ENCODE measurements at places on chromosomes 3 and 15.

- no peak for DNase-seq
Observed at GRCh38 chr3:38455639-38456430, 2.1 kb downstream of the ACVR2B start.

DNA sequence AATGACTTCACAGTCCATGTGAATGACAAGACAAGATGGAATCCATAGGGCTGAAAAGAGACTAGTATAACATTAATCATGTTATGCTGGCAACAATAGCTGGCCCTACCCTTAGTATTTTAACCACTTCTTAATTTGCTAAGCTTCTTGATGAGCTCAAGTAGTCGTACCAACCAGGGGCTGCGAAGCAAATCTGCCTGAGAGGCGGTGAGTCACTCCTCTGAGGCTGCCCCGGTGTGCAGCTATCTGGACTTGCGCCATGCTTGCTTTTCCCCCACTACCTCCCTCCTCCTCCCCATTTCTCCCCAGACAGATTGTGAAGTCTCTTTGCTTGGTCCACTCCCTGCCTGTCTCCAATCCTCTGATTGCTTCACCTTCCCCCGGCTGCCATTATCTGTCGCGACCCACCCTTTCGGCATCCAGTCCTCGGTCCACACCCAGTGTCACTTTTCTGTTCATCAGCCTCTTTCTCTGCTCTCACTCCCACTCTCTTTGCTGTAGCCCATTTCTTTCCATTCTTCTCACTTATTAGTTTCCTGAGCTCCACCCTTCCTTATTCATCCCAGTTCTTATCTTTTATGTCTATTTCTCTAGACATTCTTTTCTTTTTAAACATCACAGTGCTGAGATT lies 42.7 kb downstream of the DUT start:
- DNase-seq = no peak

DNA sequence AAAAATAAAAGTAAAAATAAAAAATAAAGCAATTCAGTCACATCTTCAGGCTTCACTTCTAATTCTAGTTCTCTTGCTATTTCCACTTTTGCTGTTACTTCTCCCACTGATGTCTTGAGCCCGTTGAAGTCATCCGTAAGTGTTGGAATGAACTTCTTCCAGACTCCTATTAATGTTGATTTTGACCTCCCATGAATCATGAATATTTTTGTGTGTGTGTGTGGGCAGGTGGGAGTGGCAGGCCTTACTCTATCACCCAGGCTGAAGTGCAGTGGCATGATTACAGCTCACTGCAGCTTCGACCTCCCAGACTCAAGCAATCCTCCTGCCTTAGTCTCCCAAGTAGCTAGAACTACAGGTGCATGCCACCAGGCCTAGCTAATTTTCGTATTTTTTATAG lies 10.7 kb downstream of the USP4 start:
- DNase-seq = no peak

DNA sequence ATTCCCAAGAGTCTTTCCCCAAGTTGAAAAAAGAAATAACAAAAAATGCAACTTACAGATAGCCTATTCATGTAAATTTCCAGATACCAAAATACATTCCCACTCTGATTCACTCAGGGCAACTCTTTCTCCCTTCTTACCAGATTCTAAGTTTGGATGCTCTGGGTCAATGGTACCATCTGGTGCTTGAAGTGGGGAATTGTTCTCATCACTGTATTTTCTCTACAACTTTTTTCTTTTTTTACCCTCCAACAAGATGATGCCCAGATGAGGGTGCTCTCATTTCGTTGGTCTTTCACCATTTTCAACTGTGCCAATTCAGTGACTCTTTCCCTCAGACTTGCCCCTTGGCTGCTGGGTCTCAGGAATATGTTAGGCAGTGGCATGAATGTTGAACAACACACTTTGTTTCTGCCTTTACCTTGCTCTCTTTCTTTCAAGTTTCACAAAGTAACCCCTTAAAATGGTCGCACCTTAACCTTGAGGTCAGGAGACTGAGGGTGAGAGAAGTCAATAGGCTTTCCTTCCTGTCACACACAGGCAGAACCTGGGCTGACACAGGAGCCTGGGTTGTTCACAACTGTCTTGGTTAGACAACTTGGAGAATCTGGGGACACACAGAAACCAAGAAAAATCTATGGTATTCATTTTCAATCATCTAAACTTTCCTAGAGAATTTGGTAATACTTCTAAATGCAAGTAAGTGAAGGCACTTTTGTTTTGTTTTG lies 330.7 kb upstream of the SLCO3A1 start:
- no peak for DNase-seq

DNA sequence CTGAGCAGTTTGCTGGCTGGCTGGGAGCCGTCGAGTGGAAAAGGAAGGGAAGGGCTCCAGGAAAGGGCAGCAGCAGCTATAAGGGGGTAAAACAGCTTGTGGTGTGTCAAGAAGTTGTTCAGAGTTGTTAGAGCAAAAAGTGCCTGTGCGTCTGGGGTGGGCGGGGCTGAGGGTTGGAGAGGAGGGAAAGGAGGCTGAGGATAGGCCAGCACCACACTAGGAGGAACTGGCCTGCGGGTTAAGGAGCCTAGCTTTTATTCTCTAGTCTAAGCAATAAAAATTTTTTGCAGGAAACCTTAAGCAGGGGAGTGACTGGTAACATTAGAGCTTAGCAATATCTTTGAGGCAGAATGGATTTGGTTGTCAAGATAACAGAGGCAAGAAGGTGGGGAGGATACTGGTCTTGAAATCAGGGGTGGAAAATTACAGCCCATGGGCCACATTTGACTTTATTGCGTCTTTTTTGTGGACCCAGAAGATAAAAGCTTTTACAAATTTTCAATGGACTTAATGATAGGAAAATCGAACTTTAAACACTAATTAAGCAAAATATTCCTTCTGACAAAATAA lies 134.5 kb upstream of the AADACL2 start:
- DNase-seq = no peak

DNA sequence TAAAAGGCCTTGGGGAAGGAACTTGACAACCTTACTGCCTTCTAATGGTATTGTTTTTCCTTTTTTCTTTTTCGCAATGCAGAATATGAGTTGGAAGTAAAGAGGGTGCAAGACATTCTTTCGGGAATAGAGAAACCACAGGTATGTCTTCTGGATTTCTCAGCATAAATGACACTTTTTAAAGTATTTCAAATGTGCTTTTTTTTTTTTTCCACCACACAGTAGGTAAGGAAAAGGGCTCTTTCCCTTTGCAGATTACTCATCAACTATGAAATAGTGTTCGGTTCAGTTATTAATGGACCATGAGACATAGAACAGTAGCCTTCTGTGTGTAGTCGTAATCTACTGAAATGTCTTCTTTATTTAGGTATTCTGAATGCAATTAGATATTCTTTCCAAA lies 162.4 kb downstream of the GHSR start:
- no peak for DNase-seq

GRCh38 chr15:74123658-74124057 lies 6.7 kb upstream of the ISLR2 start:
- DNase-seq = no peak

DNA sequence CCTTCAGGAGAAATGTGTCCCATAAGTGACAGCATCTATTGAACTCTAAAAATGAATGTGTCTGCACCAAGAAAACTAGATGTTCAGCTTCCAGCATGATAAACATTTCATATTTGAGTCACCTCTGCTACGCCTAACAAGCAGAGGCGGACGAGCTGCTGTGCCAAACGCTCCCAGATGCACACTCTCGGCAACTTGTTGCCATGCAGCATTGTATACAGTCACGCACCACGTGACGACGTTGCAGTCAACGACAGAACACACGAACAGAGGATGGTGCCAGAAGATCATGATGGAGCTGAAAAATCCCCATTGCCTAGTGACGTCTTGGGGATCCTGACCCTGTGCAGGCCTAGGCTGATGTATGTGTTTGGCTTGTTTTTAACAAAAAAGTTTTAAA lies 137.5 kb downstream of the XXYLT1 start:
- no peak for DNase-seq

DNA sequence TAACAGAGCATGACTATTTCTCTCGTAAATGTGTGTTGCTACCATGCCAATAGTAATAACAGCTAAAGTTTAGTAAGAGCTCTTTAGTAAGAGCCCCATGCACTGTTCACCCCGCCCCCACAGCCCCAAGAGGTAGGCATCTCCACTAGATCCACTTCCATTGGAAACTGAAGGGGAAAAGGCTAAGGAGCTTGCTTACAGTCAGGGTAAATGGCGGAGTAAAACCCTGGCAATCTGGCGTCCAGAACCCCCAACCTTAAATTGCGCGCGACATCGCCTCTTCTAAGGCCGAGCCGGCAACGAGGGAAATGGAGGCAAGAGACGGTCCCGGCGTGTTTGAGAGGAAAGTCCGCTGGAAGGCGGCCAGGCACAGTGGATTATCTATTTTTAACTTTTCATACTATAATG lies 654 bp upstream of the C3orf38 start:
- DNase-seq = no peak

DNA sequence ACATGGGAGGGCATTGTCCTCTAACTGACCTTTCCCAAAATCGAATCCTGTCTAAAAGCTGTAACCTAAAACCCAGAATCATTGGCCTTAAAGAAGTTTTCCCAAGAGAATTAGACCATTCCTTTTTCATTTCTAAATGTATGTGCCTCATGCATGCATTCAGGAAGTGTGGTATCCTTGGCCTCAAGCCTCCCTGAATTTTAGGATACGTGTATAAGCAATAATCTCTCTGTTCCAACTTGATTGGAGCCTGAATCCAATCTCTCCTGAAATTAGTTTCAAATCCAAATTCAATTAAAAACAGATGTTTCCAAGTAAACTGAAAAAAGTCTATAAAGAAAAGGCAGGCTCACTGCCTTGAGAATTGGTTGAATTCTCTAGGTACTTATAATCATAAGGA lies 86.0 kb upstream of the VEPH1 start:
- DNase-seq = no peak

GRCh38 chr15:44489464-44489863 lies 47.5 kb upstream of the EIF3J start:
- DNase-seq = no peak

GRCh38 chr3:87503900-87504498 lies 227.6 kb upstream of the POU1F1 start:
- no peak for DNase-seq

- no peak for DNase-seq
Observed at GRCh38 chr3:8555113-8555661, 53.6 kb downstream of the LMCD1 start.

GRCh38 chr3:45596290-45596791 lies 1.8 kb downstream of the LIMD1 start:
- no peak for DNase-seq

DNA sequence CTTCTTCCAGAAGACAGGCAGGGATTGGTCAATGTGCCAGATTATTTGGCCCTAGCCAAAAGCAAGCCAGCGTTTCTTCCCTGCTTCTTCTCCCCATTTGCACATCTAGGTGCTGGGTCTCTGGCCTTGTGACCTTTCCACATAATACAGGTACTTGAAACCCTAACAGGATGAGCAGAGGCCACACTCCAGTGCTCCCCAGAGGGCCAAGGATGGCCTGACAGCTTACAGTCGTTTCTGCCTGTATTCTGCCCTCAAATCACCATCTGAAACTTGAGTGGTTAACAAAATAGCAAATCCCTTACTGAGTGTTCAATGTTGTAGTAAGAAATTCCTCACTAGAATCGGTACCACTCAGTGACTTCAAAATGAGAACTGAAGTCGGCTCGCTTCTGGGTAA lies 29.1 kb downstream of the MKRN2 start:
- no peak for DNase-seq

GRCh38 chr3:170220871-170221270 lies 1.4 kb upstream of the PRKCI start:
- no peak for DNase-seq

All from stimulated activated CD8-positive, alpha-beta memory T cell treated with anti-CD3 and anti-CD28 coated beads, Interleukin-4, amount 100 ng/mL, for 24 hours (primary cell).